ENCODE measurements at places on chromosomes 7 and 10.

DNA sequence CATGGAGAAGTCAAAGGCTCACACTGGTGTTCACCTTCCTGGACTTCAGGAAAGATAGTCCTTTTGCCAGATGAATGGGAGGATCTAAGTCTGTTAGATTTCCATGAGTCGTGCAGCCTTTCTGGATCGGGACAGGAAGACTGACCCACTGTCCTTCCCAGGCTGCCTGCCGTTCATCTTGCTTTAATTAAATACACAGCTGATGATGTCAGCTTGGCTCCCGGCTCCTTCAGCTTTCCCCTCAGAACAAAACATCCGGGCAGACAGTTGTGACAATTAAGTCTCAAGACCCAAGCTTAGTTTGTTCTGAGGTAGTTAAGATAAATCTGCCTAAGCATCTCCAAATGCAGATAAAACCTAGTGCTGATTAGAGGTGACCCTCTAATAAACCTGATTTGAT lies 58.6 kb downstream of the AUTS2 start:
- DNase-seq: no peak

- DNase-seq: no peak
Measured at GRCh38 chr7:79084423-79084822, 369.0 kb downstream of the MAGI2 start.

GRCh38 chr7:121916211-121916610 lies 43.2 kb downstream of the PTPRZ1 start:
- no peak for DNase-seq

DNA sequence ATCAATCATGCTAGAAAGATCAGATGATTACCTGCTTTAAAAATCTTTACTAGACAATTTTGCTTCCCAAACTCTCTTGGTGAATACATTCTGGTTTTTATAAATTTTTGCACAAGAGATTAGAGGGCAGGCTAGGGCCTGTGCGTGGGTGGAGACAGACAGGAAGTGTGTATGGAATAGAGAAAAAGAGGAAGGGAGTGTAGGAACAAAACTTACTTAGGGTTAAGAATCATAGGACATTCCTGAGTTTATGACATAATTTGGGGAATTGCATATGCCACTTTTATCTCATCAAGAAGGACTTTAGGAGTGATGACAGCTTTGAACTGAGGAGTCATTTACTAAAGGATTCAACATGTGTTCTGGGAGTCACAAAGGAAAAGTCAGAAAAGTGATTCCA lies 31.3 kb downstream of the LAMB1 start:
- no peak for DNase-seq

- no peak for DNase-seq
Measured at GRCh38 chr7:138458576-138459412, 1.3 kb upstream of the TRIM24 start.

DNA sequence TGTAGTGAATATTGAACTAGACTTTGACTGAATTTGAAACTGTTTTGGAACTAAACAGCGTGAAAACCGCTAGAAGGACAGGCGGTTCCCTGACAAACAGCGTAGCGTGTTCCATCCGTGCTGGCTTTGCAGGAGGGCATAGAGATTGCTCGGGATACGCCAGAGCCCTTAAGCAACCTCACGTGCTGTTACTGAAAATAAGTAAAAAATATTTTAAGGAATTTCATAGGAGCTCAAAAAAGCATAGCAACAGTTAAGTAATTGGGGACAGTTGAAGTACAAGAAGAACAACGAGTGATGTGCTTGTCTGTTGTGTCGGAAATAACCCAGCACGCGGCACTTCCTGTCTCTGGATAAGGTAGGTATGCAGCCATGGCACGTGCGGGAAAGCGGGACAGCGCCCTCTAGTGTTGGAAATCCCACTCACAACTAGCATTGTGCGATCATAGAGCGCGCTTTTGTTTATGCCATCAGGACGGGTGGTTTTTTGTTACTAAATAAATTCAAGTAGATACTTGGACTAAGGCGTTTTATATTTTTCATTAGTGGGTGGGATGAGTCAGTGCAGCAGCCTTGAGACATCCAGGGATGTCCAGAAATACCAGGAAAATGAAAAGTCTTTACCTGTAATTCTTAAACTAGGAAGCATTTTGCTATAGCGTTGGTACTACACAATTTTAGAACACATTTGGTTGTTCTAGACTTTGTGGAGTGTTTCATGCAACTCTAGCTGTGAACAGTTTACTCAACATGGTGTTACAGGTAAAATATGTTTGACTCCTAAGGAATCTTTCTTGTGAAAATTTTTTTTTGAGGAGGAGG lies 50.4 kb downstream of the DNAJB6 start:
- peak; percentile 74 for DNase-seq

- DNase-seq: no peak
Measured at GRCh38 chr7:78649976-78650375, 803.5 kb downstream of the MAGI2 start.

DNA sequence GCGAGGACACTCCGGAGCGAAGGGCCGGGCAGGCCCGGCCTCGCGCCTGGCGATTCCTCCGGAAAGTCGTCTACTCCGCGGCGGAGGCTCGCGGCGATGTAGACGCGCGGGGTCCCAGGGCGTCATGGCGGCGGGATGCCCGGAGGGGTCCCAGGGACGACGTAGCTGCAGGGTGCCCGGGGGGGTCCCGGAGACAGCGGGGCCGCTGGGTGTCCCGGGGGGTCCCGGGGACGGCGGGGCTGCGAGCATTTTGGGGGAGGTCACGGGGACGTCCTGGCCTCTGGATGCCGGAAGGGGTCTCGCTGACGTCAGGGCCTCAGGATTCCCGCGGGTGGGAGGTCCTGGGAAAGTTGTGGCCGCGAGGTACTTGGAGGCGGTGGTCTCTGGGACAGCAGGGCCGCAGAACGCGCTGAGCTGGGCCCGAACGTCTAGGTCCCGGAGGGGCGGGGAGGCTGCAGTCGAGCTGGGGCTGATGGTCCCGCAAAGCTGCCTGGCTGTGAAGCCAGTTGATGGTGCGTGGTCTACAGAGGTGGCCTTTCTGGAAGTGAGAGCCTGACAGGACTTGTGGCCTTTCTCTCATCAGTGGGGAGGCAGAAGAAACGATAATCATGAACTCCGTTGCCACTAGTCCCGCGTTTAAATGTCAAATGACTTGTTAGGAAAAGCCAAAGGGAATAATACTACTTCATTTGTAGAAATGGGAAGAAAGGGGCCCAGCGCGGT lies 637 bp downstream of the HSPA14 start:
- DNase-seq: no peak

DNA sequence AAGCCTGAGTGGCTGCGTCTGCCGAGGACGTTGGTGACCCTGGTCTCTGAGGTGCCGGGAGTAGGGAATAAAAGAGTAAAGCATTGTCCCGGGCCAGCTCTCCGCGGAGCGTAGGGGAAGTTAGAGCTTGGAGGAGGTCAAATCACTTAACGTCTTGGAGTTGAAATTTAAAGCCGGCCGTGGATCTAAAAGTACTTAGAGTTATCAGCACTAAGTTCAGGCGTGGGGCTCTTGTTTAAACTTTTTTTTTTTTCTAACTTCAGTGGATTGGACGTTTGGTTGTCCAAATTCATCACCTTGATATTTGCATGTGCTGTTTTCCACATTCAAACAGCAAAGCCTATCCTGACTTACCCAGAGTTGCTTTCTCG lies 700 bp downstream of the NIPSNAP2 start:
- DNase-seq: no peak

DNA sequence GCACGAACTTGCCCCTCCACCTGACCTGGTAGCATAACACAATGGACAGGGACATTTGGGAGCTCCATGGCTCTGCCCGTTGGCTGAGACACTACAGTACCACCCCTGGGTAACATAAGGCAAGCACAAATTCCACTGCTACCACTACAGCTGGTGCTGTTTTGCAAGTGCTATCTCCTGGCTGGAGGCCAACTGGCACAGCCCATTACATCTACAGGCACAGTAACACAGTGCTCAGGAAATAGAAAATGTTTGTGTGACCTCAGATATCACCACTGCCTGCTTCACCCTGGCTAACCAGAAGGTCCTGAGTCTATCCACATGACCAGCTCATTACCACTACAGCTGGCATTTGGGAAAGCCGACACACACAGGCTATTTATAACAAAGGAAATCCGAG lies 631.1 kb upstream of the MBL2 start:
- no peak for DNase-seq

- DNase-seq: no peak
Measured at GRCh38 chr7:107035446-107035845, 9.1 kb upstream of the PRKAR2B start.

GRCh38 chr10:126476246-126476645 lies 88.0 kb upstream of the ADAM12 start:
- DNase-seq: no peak

DNA sequence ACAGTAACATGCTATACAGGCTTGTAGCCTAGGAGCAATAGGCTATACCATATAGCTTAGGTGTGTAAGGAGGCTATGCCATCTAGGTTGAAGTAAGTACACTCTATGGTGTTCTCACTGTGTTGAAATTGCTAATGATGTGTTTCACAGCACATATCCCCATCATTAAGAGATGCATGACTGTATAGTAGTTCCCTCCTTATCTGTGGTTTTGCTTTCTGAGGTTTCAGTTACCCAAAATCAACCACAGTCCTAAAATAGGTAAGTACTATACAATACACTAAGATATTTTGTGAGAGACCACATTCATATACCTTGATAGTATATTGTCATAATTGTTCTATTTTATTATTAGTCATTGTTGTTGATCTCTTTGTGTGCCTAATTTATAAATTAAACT lies 12.7 kb downstream of the FZD1 start:
- DNase-seq: no peak

DNA sequence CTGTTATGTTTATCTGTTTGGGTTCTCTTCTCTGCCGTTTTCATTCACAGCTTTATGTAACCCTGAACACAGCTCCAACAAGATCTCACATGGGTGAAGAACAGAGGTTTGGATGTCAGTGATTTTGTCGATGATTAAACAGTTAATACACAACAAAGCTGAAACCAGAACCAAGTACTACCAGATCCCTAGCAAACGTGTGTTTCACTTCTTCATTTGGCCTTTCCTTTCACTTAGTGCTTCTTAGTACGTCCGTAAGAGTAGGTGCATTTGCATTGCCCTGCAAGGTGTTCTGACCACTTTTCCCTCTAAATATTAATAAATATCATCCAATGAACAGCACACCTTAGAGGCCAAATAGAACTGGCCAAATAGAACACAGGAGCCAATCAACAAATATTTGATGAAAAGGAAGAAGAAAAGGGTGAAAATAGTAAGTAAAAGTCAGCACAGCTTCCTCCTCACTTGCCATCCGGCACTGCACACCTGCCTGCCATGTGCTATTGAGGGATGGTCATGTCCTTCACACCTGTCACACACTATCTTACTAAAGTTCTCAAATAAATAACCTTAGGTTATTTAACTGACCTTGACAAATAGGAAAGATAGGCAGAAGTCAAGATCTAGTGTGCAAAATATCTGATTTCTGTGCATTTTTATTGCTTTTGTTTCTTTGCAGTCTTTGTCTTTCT lies 252.6 kb upstream of the ANKRD30A start:
- DNase-seq: no peak

DNA sequence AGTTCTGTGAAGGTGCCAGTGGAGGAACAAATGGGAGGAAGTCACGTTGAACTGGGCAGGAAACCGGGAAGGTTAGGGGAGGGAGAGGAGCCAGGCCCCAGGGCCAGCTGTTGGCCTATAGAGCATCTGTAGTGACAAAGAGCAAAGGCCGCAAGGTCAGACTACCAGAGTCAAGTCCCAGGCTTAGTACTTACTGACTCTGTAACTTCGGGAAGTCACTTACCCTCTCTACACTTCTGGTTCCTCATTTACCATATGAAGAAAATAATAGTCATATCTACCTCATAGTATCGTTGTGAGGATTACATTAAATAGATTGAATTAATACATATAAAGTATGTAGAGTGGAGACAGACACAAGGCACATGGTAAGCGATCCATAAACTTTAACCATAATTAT lies 101.8 kb upstream of the FZD1 start:
- DNase-seq: no peak

DNA sequence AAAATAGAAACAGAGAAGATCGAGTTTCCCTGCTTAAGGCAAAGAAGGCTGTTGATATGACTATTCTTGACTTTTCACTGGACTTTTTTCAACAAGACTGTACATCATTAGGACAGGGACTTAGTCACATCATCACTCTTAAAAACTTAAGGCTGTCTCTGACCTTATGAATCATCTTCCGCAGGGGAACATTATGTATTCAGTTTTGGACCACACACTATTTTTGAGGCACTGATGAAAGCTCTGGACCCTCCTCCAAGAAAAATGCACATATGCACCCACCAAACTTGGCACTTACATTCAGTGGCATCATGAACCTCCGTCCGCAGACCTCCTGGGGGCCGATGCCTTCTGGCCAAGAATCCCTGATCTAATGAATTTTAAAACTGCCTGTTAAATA lies 96.4 kb downstream of the CALD1 start:
- DNase-seq: no peak

DNA sequence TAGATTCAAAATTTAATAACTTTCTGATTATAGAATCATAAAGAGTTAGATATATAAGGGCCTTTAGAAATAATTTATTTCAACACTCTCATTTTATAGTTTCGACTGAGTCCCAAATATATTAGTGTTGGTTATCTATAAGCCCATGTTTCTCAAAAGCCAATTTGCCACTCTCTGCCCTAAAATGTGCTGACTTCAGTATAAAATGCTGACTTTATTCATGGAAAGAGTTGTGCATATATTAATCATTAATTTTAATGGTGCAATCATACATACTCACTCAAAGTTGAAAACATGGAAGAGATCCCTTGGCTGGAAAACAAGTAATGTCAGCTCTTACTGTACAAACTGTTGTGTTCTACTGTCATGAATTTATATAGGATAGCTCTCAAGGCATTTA lies 19.4 kb downstream of the ZWINT start:
- no peak for DNase-seq

GRCh38 chr7:134480730-134481129 lies 21.8 kb upstream of the AKR1B1 start:
- DNase-seq: no peak

DNA sequence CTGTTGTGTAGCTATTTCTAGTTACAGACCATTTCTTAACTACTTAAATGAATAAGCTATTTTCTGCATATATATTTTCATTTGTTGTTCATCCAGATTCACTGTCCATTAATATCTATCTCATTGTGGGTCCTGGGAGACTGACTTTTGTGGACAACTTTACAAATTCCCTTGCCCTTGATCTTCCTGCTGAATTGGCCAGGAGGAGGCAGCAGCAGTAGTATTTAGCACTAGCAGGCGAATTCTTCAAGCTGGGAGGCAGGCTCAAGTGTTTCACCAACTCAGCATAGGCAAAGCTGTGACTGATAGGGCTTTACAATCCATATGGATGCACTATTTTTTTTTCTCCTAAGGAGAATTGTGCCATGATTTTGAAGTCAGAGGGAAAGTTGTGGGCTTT lies 461.0 kb upstream of the NRG3 start:
- DNase-seq: no peak

DNA sequence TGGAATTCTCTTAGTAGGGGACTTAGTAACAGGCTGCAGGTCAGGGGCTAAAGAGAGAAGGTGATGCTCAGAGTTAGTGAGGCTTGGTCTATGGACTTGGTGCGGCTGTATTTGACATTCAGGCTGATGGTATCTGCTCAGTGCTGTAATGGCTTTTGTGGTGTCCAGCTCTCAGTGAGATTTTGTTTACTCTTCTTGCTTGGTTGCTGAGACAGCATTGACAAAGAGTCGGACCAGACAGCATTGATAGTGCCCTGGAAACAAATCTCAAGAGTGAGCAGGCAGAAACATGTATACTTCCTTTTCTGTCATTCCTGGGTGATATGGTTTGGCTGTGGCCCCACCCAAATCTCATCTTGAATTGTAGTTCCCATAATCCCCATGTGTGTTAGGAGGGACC lies 202.0 kb downstream of the STK31 start:
- no peak for DNase-seq

GRCh38 chr10:117972168-117972837 lies 74.4 kb downstream of the RAB11FIP2 start:
- no peak for DNase-seq

Measured in stimulated activated CD8-positive, alpha-beta memory T cell treated with anti-CD3 and anti-CD28 coated beads, Interleukin-15, amount 100 ng/mL, for 24 hours (primary cell).